ENCODE measurements at places on chromosomes 2 and 18. TPM values are rescaled to one million over a fixed set of nuclear protein-coding genes. Genes with fewer than 3 reads are reported as not detected.

CNDP1 gene
- 0.72 TPM for total RNA-seq

CD8B gene
- total RNA-seq, result 3.3 TPM

PRKAG3 gene
- not detected for total RNA-seq

AFG3L2 gene
- 58.0 TPM for total RNA-seq

SCLY gene
- total RNA-seq, result 12.1 TPM

FIGLA gene
- total RNA-seq, result not detected

GPBAR1 gene
- 4.6 TPM for total RNA-seq

DPP10 gene
- total RNA-seq, result 2.0 TPM

LOXHD1 gene
- total RNA-seq, result not detected

RIF1 gene
- total RNA-seq, result 105 TPM

All from stomach (tissue), 19 donors.